ENCODE measurements at places on chromosomes 2 and 18. TPM values are rescaled to one million over a fixed set of nuclear protein-coding genes. Genes with fewer than 3 reads are reported as not detected.

- DNase-seq = peak; percentile 1
Measured at GRCh38 chr2:156541706-156542105, 105.5 kb downstream of the GPD2 start.

The CACNB4 gene
- 16.3 TPM for total RNA-seq

DNA sequence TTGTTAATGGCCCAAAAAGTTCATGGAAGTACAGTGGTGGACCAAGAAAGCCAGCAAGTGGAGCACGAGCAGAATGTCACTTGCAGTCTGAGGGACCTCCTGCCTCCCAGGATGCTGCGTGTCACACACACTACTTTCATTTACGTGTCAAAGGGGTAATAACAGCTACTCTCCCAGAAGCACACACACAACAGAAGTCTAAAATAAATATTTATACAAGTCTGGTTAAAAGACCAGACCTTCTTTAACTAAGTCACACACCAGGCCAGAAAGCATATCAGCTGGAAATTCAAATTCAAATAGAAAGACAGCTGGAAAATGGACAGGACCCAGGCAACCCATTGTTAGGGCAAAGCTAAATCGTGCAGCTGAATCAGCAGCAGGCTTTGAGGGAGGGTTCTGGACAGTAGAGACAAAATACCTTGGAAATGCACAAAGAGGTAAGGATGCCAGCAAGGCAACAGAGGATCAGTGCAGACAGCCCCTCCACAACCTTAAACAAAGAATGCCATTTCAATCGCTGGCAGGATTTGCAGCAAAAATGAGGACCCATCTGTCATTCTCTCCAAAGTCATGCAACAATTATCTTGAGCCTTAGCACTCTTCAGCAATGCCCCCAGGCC, 160.5 kb downstream of the TMEM163 start:
- no peak for DNase-seq

The RGPD3 gene
- 0.30 TPM for total RNA-seq

The KLHL30 gene
- 3.3 TPM for total RNA-seq

- DNase-seq = no peak
Measured at GRCh38 chr2:127348426-127349000, 39.3 kb downstream of the MAP3K2 start.

DNA sequence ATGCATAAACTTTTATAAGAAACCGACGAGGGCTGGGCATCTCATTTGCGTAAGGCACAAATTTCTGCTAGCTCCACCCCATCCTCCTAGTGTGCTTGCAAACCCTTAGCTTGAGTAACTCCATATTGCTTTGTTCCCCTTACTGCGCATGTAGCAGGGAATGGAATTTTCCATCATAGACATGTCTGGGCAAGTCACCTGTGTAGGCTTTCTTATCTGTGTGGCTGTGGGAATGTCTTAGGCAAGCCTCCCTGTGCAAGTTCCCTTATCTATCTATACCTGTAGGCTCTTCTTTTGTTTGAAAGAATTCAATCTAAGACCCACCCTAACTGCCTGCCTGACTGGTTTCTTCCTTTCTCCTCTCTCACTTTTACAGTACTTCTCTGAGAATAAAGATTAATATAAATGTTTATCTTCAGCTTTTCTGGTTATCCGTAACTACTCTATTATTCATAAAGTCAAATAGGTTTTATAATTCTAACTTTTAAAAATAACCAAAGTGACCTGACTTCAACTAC, 217.6 kb upstream of the FIGN start:
- DNase-seq = no peak

- no peak for DNase-seq
Measured at GRCh38 chr2:160934263-160934662, 226.0 kb upstream of the TANK start.

- peak; percentile 77 for DNase-seq
Measured at GRCh38 chr2:152189622-152190495, 14.3 kb upstream of the STAM2 start.

The LAPTM4A gene
- 206 TPM for total RNA-seq

The KLHL41 gene
- 414 TPM for total RNA-seq

DNA sequence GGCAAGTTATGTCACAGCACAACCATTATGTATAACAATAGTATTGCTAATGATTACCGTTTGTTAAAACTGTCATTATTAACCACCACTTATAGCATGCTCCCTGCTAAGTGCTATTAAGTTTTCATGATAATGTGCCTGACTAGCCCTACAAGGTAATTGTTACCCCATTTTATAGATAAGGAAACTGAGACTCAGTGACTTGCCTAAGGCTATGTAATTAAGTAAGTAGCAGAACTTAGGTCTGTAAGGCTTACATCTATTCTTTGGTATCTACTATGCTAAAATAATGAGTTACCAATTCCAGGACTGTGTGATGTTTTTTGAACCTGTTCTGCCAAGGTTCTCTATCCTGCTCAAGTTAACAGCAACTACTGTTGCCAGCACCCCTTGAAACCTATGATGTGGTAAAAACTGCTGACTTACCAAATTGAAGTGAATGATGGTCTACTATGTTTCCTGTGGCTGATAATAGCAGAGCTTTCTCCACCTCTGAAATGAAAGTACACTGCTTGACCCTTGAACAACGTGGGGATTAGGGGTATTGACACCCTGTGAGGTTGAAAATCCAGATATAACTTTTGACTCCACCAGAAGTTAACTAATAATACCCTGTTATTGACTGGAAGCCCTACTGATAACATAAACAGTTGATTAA, 18.2 kb downstream of the ACVR2A start:
- no peak for DNase-seq

The SH3RF3 gene
- total RNA-seq = 3.8 TPM

DNA sequence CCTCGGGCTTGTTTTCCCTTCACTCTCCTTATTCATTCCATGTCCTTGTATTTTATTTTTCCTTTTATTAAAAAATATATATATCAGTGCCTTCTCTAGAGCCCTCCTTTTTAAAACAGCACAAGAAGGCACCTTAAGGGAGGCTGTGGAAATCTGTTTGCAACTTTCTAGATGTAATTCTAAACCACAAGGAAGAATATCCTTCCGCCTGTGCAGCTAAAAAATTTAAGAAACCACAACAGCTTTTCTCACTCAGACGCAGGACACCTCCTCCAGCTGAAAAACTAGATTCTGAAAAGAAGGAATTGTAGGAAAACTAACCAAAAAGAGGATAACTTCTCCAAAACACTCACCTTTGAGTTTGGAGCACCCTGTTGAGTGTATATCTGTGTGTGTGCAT, 142.2 kb downstream of the BCL11A start:
- no peak for DNase-seq

GRCh38 chr2:127165539-127165935, 54.6 kb downstream of the CYP27C1 start:
- no peak for DNase-seq

- no peak for DNase-seq
Measured at GRCh38 chr2:177147834-177148445, 64.7 kb upstream of the HNRNPA3 start.

DNA sequence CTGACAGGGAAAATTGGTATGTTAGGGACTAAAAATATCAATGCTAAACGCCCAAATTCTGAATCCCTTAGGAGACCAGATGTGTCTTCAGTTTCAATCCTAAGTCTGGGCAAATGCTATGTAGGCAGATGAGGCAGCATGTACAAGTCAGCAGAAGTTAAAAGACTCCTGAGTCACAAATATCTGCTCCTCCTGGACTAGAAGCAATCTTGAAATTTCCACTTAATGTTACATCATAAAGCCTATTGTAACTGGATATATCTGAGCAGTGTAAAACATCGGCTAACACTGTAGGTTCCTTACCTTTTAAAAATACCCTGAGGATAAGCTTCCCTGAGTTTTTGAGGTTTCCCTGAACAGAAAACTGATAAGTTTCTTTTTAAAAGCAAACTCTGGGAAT, 1087.6 kb upstream of the PIK3C3 start:
- peak; percentile 45 for DNase-seq

The BCL2L11 gene
- total RNA-seq = 10.7 TPM

The DPP4 gene
- 13.7 TPM for total RNA-seq

- DNase-seq = no peak
Measured at GRCh38 chr2:150528861-150529801, 41.7 kb upstream of the RND3 start.

GRCh38 chr2:241458687-241459086, 49.7 kb downstream of the STK25 start:
- DNase-seq = no peak

The RAB6D gene
- not detected for total RNA-seq

GRCh38 chr2:75432761-75433361, 127.9 kb downstream of the EVA1A start:
- DNase-seq = no peak

GRCh38 chr2:159044804-159045286, 76.4 kb downstream of the TANC1 start:
- peak; percentile 43 for DNase-seq

DNA sequence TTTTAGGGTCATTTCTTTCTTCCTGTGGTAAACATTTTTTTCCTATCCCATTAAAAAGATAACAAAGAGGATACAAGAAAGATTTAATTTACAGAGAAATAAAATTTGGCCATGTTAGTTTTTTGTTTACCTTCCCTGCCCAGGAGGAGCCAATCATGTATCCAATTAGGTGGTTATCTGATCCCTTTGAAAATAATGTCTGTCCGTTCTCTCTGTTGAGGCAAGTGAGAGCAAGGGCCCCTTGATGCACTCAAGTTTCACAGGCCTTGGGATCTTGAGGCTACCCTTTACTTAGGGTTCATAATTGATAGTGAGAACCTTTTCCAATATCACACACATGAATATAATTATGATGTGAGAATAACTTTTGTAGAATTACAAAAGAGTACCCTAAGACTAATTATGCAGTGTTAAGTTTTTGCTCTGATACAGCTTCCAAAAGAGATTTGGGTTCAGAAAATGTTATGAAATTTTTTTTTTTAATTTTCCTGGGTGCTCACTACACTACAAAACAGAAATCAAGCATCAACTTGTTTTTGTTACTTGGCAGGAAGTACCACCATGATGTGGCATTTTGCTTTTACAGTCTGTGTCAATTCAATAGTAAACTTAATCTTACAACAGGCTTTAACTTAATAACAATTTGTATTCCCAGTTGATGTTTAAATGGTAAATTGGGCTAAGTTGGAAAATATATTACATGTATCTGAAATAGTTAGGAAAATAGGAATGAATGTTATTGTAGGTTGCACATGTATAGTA, 42.0 kb downstream of the AFTPH start:
- no peak for DNase-seq

The MAPK4 gene
- total RNA-seq = 1.8 TPM

DNA sequence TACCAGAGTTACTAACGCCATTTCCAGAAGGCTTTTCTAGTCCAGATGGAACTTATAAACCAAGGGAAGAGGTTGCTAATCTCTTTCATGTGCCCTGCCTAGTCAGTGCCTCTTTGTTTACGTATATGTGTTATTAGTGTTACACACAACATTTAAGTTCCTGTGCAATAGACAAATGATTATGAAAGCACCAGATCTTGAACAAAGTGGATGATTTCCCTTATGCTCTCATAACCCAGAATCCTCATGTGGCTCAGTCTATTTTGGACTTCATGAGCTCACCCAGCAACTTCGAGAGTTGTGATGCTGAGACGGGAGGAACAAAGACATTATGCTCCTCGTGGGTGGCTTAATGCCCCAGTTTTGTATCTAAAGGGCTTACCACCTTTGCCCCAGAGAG, 214.4 kb upstream of the SP5 start:
- peak; percentile 53 for DNase-seq

The KCMF1 gene
- total RNA-seq = 31.9 TPM

DNA sequence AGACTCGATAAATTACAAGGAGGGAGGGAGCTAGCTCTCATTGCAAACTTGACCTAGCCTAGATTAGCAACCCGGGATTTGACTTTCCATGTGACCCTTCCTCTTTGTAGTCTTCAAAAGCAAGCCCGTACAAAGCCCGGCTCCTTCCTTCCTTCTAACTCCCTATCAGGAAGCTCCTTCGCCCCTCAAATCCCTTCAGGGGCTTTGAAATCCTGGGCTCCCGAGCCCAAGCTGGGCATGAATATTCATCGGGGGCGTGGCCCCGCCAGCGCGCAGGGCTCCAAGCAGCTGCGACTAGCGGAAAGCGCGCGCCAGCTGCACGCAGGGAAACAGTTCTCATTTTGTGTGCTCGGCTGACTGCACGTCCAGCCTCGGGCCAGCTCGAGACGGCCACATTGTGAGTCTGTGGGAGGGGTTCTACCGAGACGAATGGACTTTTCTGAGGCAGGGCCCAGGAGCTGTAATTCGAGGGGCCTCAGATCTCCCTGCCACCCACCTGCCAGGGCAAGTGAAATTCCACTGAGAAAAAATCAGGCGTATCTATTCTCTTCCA, 84.0 kb upstream of the PELI1 start:
- DNase-seq = peak; percentile 83

The KIAA2012 gene
- total RNA-seq = 0.10 TPM

DNA sequence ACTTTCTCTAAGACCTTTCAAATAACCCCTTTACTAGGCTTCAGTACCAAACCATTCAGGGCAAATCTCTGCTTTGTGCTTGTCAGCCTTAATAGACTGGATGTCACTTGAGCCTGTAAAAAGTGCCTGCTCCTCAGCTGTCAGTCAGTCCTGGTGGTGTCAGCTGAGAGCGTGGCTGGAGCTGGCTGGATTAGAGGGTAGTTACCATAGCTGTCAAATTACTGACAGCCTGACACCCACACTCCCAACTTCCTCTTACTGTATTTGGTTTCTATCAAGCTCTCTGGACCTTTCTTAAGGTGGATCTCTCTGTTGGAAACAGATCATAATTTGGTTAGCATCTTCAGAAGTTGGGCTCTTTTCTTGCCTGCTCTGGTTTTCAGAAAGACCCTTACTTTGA, 371.4 kb upstream of the ATP5MC3 start:
- DNase-seq = no peak

The ARHGAP28 gene
- total RNA-seq = 42.6 TPM

- DNase-seq = no peak
Measured at GRCh38 chr2:177117755-177118154, 94.8 kb upstream of the HNRNPA3 start.

The CCBE1 gene
- total RNA-seq = 9.3 TPM

The MC5R gene
- total RNA-seq = not detected

GRCh38 chr2:86298411-86299390, 38.7 kb downstream of the REEP1 start:
- DNase-seq = peak; percentile 37

GRCh38 chr2:60549238-60549927, 4.1 kb downstream of the BCL11A start:
- DNase-seq = no peak

GRCh38 chr2:64865073-64865830, 123.9 kb upstream of the SLC1A4 start:
- peak; percentile 67 for DNase-seq

The PSMG2 gene
- total RNA-seq = 43.2 TPM

- DNase-seq = no peak
Measured at GRCh38 chr2:45510701-45511420, 100.2 kb downstream of the SRBD1 start.

The SCYGR4 gene
- 0.89 TPM for total RNA-seq
